Activated T-helper 2 cell treated with anti-CD3 and anti-CD28 coated beads, Interferon-gamma antibody, Interleukin-2, Interleukin-4, amounts not matched to agents 10 μg/mL and 5 μg/mL and 100 μg/mL, durations not matched to agents 14 hours and 24 hours and 36 hours (primary cell): ENCODE measurements at places on chromosomes 7 and 10.
A peak's percentile ranks its signal among the peaks of the same experiment; 100 is the strongest.

GRCh38 chr7:158414002-158414401 is 173.6 kb downstream of the PTPRN2 start:
- DNase-seq = no peak

- no peak for DNase-seq
Observed at GRCh38 chr7:74029991-74030415, 2.0 kb downstream of the ELN start.

- DNase-seq = no peak
Observed at GRCh38 chr7:135704698-135705097, 23.3 kb downstream of the SLC13A4 start.

GRCh38 chr10:118241229-118242137 is 100.6 kb downstream of the FAM204A start:
- peak; percentile 43 for DNase-seq

DNA sequence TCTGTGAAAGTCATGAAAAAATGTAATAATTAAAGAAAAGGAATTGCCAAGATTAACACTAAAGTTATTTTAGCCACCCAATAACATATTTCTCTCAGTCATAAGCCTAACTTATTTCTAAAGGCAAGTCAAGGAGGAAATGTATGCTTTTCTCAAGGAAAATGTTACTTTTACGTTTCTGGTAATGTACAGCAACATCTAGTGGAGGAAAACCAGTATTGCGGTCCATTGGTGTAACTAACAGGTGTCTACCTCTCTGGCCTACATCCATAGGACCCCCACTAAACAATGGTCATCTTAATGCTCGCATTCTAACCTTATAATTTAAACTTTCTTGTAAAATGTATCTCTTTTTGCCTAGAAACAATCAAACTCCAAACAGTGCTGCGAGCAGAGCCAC is 437.5 kb downstream of the KIF20B start:
- no peak for DNase-seq

- no peak for DNase-seq
Observed at GRCh38 chr7:15123901-15124300, 221.3 kb upstream of the DGKB start.

DNA sequence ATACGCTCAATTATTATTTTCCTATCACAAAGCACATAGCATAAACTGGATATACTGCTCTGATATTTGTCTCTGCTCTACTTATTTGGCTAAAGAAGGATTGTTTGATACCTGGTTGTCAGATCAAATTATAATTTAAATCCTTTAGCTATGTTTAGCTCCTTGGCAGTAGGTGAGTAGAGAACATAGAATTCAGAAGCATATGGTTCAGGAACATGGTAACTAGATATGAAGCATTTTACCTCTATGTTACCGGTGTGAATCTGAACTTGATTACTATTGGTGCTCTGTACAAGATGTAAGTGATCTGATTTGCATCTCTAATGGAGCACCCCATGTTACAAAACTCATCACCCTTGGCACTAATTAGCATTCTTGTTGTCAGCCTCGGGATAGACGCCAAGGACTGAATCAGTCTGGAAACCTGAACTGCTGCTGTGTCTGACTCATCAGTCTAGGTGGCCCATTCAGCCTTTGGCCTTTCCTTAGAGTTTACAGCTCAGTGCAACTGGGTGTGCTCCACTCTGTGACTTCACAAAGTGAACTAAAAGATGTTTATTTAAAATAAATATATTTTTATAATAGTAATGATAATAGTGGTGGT is 12.3 kb upstream of the MYPN start:
- DNase-seq = no peak

DNA sequence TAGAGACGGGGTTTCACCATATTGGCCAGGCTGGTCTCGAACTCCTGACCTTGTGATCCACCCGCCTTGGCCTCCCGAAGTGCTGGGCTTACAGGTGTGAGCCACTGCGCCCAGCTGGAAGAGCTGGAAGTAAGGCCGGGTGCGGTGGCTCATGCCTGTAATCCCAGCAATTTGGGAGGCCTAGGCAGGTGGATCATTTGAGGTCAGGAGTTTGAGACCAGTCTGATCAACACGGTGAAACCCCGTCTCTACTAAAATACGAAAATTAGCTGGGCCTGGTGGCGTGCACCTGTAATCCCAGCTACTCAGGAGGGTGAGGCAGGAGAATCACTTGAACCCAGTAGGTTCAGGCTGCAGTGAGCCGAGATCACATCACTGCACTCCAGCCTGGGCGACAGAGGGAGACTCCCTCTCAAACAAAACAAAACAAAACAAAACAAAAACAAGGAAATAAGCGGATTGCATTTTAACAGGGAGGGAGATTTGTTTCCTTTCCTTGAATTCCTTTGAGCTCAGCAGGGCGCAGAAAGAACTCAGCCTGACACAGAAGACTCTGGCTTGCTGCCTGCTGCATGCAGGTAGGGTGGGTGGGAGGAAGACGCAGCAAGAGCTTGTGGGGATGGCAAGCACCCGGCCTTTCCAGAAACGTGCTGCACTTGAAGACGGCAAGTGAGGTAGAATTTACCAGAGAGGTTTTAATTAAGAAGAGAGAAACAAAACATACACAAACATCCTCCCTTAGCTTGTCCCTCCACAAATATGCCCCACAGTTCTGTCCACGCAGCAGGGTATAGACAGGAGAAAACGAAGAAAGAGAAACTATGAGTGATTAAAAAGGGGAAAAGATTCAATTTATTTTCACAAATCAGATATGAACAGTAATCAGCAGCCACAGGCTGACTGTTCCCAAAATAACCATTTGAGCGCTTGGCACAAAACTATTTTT is 148.0 kb downstream of the RNF216 start:
- no peak for DNase-seq

- DNase-seq = no peak
Observed at GRCh38 chr7:149292462-149292823, 30.4 kb downstream of the ZNF783 start.

DNA sequence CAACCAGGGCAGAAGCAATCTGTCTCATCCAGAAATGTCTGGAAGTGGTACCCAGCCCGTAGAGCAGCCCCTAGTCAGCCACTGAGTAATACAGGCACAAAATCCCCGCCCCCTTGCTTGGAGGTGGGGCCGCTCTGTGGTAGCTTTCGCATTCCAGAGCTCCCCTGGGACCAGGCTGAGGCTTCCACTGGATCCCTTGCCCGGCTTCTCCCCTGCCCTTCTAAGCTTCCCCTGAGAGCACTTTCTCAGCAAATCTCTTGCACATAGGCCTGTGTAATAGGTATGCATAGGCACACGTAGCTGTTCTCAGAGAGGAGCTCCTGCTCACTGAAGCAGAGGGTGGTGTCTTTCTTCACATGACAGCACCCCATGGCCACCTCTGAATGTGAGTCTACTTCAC is 144.2 kb downstream of the BMS1 start:
- no peak for DNase-seq

DNA sequence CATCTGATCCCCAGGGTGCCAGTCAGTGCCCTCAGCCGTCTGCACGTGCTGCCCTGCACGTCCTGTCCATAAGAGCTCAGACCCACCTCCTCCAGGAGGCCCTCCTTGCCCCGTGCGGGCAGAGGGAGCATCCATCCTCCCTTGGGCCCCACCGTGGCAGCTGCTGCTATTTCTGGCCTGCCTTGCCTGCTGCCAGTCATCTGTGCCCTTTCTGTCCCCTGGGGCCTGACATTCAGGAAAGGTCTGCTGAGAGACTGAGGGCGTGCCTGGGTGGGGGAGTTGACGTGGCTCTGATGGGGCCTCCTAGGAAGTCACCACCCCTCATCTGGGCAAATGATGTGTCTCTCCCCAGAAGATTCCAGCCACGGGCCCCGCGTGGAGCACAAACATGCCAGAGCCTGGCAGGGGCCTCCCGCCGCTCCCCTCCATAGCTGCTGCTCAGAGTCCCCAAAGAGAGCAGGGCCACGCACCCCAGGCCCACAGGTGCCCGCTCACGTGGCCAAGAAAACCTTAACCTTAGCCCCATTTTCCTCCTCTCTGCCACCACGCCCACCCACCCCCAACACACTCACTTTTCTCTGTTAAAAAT is 21.8 kb downstream of the DPYSL4 start:
- DNase-seq = no peak

DNA sequence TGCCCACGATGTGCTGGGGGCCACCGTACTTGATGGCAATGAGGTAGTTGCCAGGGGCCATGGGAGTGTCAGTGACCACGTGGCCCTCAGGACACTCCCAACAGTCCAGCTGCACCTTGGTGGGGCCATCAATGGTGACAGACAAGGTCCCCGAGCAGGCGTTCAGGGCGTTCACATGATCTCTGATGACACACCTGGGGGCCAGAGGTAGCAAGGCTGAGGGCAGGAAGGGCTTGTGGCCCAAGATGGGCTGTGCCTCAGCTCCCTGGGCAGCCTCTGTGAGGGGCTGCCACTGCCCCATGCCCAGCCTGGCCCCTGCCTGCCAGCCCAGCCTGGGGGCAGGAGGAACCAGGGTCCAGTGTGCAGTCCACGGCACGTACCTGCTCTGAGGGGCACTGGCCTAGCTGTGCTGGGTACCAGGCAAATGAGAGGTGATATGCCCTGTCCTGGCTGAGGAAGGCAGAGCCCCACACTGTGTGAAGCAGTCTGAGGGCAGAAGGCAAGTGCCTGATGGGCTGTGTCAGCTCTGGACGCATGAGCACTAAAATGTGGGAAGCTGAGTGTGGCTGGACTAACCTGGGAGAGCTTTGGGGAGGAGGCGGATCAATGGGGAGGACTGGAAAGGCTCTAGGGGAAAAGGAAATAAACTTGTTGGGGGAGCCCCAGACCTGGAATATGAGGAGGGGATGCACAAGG is 3.5 kb upstream of the KCP start:
- DNase-seq = no peak

GRCh38 chr7:124308384-124308783 is 275.5 kb upstream of the TMEM229A start:
- no peak for DNase-seq

DNA sequence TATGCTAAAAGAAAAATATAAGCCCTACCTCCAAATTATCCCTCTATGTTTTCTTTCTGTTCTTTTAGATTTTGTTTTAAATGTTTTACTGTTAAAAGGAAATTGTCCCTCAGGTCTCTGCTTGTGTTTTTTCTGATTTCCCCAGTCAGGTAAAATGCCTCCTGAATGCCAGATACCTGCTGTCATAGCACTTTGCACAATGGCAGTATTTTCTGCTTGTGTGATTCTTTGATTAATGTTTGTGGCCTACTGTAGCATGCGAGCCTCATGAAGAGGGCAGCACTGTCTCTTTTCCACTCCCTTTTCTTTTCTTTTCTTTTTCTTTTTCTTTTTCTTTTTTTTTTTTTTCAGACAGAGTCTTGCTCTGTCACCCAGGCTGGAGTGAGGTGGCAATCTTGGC is 71.2 kb downstream of the TEX36 start:
- no peak for DNase-seq
